ENCODE measurements at places on chromosomes 3 and 15. TPM values are rescaled to one million over a fixed set of nuclear protein-coding genes. Genes with fewer than 3 reads are reported as not detected.

DNA sequence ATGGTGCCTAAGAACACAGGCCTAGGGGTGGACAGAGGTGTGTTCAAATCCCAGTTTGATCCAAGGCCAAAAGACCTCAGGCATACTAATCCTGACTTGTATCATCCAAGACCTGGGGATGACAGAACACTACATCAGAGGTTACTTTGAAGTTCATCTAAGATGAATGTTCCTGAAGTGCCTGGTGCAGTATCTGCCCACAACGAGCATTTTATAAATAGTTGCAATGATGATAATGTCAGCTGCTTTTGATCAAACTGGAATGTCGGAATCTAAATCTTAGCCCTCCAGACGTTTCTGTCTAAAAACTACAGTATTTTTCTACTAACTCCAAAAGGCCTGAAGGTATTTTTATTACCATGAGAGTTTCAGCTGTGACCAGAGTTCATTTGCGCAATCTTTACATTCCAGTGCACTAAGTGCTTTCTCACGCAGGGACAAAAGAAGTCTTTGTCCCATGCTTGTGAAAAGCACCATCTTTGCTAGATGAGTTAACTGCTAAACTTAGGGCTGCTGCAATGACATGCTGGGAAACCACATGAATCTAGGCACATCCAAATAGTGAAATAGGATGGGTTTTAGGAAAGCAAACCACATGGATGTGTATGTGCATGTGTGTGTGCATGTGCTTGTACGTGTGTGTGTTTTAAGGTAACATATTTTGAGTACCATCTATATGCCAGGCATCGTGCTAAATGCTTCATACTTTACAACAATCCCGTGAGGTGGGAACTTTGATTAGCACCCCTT, 18.1 kb downstream of the ANXA2 start:
- DNase-seq = no peak

RYK gene
- 100 TPM for total RNA-seq

DNA sequence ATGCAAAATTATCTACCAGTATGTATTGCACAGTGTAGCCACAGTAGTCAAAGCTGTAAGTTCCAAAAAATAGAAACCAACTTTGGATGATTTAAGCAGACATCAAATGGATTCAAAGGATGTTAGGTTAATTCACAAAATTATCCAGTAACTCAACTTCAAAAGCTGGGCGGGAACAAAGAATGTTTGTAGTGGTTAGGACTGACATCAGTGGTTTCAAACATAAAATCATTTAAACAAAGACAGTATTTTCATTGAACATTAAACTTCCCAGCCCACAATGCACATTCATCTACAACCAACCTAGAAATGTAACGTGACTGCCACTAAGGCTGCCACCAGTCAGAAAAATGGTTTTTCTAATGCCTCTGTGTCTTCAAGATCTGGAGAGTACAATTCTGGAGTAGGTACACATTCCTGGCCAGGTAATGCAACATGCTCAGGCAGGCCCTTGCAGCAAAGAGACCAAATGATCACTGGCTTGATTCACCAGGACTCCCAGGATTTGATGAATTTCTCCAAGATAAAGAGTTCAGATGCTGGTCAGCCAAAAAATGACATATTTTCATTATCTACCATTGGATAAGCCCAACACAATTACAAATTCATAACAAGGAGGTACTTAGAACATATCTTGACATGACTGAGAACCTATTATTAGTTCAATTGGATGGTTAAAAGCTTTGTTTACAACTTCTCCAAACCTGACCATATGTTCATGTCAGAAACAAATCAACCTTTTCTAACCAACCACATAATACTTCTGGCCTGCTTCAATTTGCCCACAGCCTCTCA, 189.8 kb upstream of the CNTN4 start:
- no peak for DNase-seq

DNA sequence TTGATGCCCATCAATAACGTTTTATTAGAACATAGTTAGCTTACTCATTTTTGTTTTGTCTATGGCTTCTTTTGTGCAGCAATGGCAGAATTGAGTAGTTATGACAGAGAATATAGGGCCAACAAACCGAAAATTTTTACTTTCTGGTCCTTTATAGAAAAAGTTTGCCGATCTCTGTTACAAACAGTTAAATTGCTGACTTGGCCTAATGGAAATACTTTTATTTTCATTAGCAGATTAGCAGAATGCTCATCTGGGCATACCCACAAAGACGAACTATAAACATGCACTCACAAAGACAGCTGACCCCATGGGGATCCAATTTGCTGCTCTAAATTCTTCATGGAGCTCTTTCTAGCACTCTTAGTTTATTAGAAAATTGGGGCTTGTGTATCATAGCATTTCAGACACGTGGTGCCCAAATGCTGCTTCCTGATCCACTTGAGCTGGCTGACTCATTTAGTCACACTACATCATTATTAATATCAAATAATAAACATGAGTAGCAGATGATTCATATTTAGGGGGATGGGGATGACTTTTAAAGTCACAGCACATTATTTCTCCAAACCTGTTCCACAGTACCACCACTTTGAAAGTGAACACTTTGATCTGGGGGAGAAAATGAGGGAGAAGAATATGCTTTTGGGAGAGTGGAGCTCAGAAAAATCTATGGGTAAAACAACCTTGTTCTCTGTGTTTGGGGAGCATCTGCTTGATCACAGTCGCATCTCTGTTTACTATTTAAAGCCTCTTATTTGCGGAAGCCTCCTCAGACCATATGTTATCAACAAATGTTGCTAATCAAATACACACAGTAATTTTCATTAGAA, 228.1 kb upstream of the FEZF2 start:
- no peak for DNase-seq

- no peak for DNase-seq
Observed at GRCh38 chr15:61481886-61482285, 252.8 kb upstream of the RORA start.

IL17RE gene
- 0.99 TPM for total RNA-seq

Measured in esophagus muscularis mucosa (tissue), 4 donors.